ENCODE measurements at places on chromosomes 1 and 21.

GRCh38 chr1:92728697-92729096 is 56.2 kb downstream of the EVI5 start:
- no peak for DNase-seq

GRCh38 chr1:93827633-93828366 is 51.2 kb downstream of the DNTTIP2 start:
- no peak for DNase-seq

DNA sequence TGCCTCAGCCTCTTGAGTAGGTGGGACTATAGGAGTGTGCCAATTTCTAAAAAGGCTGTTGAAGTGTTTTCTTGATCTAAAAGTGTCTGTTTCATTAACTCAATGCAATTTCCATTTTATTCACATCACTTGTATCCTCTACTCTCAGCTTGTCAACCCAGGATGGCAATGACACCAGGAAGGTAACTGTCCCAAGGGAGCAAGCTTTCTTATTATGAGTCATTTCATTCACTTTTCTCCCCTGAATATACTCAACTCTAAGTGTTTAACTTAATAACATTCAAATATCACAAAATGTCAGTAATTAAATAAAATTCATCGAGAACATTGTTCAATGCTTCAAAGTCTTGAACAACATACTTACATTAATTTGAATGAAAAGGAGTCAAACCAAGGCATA is 22.9 kb upstream of the GFI1 start:
- DNase-seq: no peak

- DNase-seq: no peak
Observed at GRCh38 chr21:45827302-45827692, 154.3 kb upstream of the COL6A1 start.

DNA sequence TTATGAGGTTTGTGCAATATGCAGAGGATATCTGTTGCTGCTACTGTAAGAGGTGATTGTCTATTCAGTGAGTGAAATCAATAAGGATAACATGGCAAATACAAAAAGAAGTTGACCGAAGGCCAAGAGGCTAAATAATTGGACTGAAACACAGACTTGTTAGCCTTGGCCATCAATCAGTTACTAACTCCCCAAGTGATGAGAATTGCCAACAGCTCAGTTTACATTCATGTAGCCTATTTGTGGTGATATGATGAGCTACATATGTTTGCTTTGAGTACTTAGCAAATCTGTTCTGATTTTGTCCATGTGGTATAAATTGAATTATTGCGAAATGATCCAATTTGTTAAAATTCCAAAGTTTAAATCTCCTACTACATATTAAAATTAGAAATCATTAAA is 68.6 kb upstream of the VAV3 start:
- no peak for DNase-seq

- DNase-seq: no peak
Observed at GRCh38 chr1:156532374-156532773, 31.8 kb upstream of the MEF2D start.

DNA sequence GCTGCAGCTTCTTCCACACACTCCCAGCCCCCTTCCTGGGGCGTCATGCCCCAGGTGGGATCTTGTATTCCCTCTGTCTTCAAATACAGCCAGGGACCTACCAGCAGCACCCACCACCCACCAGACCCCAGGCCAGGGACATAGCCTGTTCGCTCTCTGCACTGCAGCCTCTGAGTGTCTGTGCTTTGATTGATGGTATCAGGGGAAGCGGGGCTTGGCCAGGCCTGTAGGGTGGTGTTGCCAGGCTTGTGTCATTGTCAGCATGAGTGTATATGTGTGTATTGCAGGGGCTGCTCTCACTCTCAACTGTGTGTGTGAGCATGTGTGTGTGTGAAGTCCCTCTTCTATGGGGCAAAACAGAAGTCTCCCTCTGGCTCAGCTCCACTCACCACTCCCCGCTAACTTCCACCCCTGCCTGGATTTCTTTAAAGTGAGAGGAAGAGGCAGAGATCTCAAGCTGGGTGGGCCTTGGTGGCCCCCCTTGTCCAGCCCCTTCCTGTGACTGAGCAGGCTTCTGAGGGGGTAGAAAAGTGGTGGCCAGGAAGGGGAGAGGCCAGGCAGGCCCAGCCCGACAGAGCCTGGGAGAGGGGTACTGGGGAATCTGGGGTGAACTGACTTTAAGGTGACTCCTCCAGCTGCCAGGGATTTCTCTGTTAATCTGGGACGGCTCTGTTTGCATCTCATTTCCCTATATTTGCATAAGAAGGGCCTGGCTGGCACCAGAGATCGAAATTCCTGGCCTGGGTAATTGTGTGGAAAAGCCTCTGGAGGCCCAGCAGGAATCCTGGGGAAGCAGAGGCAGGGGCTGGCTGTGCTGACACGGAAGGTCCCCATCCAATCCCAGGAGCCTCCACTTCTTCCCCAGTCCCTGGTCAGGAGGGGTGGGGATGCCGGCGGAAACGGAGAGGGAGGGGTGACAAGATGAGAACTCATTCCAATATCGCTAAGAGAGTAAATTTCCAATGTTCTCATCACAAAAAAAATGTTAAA is 18.6 kb upstream of the ADGRB2 start:
- no peak for DNase-seq

DNA sequence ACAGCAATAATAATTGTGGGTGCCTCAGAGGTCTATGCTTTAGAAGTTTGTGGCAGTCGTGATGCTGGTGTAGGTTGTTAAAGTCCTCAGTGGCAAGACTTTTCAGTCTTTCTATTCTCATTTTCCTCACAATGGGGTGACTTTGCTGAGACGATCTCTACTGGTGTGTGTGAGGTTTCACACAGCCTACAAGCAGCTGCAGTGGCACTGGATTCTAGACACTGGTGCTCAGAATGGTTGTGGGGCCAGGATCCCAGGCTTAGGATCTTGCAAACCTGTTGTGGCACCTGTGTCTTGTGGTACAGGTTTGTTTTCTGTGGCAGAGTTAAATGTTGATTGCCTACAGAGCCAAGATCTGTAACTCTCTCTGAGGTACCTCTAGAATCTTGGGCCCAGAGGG is 581.2 kb downstream of the PTPRC start:
- DNase-seq: no peak

DNA sequence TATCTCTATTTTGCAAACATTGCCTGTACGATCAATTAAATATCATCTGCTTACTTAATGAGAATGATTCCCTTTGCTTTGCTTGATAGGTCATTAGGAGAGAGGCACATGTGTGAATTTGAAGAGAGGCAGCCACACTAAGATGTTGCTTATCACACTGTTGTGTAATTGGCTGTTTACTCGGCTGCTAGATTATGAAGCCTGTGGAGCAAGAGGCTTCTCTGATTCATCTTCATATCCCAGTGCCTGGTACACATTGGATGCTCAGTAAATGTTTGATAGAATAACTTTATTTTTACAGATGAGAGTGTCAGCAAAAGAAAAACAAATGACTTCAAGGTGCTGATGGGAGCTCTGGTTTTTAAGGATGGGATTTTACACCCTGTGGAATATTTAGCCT is 156.2 kb upstream of the C8B start:
- no peak for DNase-seq

DNA sequence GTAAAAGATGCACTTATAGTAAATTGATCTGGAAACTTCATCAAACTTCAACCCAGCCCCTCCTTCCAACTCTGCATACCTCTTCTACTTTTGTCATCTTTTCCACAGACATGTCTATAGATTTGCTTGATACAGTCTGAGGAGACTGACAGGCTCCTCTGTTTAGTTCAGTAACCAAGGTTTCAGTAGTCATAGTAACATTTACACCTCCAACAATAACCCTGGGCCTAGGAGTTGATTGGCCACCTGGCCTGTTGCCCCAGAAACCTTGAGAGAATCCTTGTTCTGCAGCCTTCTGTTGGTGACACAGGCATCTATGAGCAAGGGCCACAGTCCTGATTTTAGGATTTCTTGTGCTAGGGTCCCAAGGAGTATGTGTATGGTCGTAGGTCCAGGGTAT is at the start of gene CFAP141:
Gene CFAP141, minus strand, starts transcription at position 138 of the 400 bp plus-strand sequence. Its CDS starts 26 bp downstream, at position 112.
- DNase-seq: no peak

- DNase-seq: no peak
Observed at GRCh38 chr1:19438516-19439195, 46.7 kb downstream of the CAPZB start.

DNA sequence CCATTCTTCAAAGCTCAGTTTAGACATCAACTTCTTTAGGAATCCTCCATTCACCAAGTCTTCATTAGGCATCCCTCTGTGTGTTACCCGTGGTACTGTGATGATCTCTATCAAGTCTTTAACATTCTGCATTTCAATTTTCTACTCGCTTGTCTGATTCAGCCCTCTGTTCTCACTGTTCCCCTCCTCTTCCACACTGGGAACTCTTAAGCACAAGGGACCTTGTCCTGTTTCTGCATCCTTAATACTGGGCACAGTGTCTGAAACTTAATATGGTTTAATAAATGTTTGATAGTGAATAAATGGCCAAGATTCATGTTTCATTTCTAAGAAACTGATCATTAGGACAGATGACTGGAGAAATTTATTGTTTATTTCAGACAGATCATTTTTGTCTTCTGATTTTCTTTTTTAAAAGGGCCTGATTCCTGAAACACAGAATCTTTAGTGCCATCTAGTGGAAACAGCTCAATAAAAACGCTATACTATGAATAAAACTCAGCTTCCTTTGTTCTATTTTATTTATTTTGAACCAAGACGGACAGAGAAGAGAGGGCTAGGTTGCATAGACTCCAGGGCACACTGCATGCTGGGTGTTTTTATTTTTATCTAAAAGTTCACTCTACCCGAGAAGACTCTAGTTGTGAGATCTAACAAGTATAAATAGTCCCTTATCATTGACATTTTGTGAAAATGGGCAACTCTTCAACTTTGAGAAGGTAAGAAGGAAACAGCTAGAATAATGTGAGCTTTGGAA is 7.0 kb upstream of the TRIM45 start:
- no peak for DNase-seq

GRCh38 chr1:203534526-203534925 is 40.6 kb downstream of the OPTC start:
- DNase-seq: no peak

DNA sequence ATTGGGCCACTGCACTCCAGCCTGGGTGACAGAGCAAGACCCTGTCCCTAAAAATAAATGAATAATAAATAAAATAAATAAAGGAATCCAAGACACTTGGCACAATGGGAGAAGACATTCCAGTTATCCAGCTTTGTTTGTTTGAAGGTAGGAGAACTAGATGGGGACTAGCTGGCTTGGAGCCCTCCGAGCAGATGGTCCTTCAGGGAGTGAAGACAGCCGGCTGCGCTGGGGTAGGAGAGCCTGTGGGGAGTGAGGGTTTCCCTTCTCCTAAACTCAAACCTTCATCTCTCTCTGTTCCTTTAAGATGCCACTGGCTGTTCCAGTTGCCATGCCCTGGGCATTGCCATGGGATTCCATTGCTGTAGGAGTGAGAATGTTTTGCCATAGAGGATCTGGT is 120.6 kb downstream of the NAV1 start:
- DNase-seq: no peak

- DNase-seq: no peak
Observed at GRCh38 chr1:98344731-98345130, 316.8 kb upstream of the SNX7 start.

DNA sequence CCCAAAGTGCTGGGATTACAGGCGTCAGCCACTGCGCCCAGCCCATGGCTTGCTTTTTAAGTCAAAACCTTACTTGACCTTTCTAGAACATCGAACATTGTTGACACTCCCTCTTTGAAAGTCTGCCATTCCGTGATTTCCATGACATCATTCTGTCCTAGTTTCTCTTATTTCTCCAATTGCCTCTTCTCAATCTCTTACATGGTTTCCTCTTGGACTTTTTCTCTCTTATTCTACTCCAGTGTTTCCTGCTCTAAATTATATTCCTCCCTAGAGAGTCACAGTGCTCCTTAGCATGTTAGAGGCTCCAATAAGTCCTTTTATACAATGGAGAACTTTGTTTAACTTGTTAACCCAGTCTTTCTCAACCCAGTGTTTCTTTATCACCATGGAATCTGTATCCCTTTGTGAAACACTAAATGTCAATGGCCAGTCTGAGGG is 25.5 kb downstream of the JAM2 start:
- no peak for DNase-seq

DNA sequence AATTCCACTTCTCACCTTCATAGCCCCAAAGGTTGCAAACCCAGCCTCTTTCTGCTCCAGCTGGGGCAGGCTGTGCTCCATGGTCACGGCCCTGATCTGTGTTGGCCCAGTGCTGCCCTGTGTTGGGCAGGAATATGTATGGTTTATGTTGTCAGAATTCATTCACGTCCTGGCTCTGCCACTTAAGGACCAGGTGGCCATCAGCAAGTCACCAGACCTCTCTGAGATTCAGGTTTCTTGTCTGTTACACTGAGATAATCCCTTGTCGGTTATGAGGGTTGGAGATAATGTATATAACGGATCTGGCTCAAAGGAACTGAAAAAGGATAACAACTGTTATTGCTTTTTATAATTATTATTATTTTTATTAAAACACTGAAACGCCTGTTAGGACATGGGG is 39.1 kb upstream of the SELENON start:
- no peak for DNase-seq

DNA sequence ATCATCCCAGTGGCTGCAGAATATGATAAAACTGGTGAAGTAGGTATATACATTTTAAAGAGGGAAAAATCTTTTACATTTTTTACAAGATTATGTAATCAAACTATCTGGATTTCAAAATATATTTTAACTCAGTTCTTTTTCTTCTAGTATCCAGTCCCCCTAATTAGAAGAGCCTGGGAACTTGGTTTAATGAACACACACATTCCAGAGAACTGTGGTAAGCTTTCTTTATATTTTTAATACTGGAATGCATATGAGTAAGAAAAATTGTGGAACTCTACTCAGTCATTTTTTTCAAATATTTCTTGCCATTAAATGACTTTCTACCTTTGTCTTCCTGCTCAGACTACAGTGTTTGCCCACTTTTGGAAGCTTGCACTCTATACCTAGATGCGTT is 8.2 kb downstream of the ACADM start:
- no peak for DNase-seq

DNA sequence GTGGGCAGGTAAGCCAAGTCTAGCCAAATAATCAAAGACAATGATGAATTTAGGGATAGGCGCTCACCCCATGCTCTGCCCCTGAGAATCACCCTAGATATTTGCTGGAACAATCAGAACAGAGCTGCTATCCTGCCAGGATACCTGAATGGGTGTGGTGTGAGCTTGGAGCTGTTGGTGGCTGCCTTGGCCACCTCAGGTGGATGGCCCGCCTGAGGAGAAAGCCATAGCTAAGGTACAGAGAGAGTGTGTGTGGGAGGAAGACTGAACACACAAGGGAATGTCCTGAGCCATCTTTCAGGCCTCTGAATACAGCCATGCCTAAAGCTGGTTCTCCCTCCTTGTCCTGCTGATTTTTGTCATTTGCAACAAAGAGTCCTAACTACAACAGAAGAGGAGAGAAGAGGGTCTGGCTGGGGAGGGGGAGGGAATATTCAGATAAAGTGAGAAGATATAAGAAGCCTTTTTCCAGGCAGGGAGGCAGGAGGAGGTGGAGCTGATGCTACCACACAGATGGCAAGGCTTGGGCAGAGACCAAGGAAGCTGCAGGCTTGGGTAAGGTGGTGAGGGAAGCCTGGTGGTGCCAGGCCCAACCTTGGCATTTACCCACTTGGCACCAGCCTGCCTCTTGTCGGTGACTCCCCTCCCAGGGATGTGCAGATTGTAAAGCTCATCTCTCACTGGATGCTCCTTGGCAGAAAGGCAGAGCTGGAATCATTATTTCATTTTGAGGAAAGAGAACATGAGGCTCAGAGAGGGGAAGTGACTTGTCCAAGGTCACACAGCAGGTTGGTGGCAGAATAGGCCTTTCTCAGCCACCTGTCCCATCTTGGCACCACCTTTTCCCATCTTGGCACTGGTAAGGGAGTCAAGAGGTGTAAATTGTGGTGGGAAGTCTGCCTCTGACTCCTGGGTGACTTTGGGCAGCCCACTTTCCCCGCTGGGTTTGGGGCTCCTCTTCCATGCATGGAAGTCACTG is 49.7 kb downstream of the NKAIN1 start:
- DNase-seq: no peak

Data from activated T-cell treated with anti-CD3 and anti-CD28 coated beads, Interleukin-2, amount 50 U/mL, for 1 hour (primary cell).